ENCODE measurements at places on chromosomes 4 and X.

GRCh38 chr4:52883183-52883621, 21.1 kb downstream of the RASL11B start:
- DNase-seq: no peak

GRCh38 chrX:97366237-97366636, 482.5 kb downstream of the RPA4 start:
- DNase-seq: no peak

- DNase-seq: no peak
These were observed 2.7 kb upstream of the VEGFC start for GRCh38 chr4:176795441-176795840.

DNA sequence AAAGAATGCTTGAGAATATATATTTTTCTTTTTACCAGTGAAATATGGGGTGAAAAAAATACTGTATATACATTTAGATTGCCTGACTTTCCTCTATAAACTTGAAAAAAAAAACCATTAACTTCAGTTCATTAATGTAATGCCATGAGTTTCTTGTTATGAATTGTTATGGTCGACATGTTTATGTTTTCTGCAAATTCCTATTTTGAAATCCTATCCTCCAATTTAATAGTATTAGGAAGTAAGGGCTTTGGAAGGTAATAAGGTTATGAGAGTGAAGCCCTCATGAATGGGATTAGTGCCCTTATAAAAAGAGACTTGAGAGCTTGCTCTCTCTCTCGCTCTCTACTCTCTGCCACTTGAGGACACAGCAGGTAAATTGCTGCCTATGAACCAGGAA, 211.4 kb downstream of the LDB2 start:
- DNase-seq: no peak

- DNase-seq: no peak
These were observed 127.9 kb downstream of the CHRDL1 start for GRCh38 chrX:110667706-110668105.

GRCh38 chrX:11757397-11757718, 679 bp upstream of the MSL3 start:
- no peak for DNase-seq

DNA sequence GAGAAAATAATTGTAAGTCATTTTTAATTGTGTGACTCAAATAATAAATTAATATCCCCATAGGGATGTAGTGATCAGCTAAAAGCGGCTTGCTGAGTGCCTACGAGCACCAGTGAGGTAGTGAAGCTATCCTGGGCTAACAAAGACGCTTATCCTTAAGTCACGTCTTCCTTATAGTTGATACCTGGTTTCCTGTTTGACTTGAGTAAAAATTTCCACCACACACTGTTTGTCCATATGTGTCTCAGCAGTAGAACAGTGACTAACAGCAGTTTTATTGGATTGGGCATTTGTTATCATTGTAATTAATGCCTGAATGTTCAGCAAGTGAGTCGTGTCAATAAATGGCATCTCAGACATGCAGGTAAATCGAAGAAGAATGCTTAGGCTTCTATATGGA, 241.1 kb downstream of the GRXCR1 start:
- no peak for DNase-seq

DNA sequence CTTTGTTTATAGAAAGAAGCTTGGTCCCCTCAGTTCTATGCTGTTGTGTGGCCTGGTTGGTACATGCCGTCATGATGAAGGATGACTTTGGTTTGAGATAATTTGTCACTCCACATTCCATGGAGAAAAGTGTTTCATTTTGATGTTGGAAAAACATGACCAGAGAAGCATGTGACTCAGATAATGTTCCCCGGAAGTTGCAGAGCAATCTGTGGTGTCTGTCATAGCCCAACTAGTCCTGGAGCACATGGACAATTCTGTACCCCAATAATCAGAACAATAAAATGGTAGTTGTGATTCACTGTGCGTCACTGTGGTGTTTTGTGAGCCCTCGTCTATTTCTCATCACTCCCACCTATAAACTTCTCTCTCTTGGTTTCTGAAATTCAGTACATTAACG, 85.1 kb downstream of the PDK3 start:
- no peak for DNase-seq

DNA sequence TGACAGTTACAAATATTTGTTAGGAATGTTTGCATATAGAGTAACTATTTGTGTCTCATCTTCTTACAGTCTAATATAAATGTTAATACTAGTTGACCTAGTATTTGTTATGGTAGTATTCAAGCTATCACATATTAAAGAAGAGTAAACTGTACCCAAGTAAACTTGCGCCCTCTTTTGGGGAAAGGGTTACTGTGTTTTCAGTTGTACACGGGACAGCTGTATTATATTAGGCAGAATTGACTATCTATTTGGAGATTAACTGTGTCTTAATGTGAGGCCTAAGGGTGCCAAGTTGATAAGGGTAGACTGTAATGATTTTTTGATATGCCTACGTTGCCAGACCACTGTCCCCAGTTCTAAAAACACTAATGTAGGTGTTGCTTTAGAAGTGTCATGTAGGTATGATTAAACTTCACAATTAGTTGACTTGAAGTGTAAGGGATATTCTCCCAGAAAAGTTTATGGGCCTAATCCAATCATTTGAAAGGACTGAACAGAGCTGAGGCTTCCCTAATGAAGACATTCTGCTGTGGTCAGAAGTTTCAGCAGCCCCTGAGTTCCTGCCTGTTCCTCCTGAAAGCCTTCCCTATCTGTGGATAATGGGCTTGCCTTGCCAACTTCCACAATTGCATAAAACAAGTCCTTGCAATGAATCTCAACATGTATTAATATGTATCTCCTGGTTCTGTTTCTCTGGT, 172.8 kb upstream of the CXCL13 start:
- DNase-seq: no peak

DNA sequence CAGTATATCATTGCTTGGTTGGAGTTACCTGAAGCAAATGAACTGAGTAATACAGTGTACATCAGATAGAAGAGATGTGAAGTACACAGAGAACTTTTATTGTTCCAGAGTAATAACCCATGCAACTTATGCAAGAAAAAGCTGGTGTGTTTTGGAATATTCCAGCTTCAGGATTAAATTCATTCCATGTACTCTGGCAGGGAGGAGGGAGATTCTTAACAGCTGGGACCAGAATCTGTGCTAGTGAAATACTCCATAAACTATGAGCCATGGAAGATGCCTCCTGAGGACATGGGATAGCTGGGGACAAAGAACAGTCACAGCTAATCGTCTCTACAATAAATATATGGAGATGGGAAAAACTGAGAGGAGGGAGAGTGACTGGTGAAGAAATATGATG, 101.6 kb upstream of the OTUD4 start:
- no peak for DNase-seq

GRCh38 chr4:986428-986878, 391 bp upstream of the IDUA start:
- DNase-seq: no peak

DNA sequence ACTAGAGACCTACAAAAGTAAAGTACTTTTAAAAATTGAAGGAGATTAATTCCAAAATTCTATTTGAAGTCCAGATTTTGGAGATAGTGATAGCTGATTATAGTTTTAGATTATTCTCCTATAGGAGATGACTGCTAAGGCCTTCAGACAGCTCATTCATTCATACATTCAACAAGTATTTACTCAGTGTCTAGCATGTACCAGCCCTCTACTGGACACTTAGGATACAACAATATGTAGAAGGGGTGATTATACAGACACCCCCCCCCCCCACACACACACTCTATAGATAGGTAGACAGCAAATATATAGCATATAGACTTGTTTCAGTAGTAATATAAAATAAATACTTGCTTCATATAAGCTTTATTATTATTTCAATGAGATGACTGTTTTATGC, 60.4 kb upstream of the TAF9B start:
- no peak for DNase-seq

GRCh38 chr4:185113340-185113739, 29.7 kb upstream of the SLC25A4 start:
- no peak for DNase-seq

DNA sequence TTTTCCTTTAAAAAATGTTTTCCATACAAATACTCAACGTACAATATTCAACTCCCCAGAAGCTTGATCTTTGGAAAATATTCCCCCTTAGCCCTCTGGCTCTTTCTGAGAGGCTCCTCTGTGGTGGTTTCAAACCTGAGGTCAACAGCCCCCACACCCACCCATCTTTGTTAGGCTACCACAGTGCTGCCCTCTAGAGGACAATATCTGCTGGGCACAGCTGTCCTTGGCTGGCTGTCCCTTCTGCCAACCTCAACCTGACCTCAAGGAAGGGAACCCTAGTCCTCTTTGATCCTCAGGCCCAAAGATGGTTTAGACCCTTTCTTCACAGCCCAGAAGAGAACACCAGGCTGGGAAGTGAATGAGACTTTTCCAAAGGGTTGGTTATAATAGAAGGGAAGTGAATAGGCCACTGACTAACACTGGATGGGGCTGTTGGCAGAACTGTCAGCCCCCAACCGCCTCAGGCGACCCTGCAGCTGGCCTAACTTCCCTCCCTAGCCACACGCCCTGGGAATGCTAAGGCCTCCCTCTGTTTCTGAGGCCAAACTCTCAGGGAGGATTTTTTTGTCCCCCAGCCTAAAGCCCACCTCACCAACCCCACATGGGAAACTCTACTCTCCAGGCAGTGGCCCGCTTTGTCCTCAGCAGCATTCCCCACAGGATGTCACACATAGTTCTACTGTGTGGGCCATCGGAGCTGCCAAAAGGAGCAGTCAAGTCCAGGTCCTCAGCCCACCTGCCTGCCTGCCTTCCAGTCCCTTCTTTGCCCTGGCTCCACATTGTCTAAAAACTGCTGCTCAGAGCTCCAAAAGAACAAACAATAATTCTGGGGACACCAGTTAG, 34.3 kb downstream of the NYX start:
- DNase-seq: no peak

DNA sequence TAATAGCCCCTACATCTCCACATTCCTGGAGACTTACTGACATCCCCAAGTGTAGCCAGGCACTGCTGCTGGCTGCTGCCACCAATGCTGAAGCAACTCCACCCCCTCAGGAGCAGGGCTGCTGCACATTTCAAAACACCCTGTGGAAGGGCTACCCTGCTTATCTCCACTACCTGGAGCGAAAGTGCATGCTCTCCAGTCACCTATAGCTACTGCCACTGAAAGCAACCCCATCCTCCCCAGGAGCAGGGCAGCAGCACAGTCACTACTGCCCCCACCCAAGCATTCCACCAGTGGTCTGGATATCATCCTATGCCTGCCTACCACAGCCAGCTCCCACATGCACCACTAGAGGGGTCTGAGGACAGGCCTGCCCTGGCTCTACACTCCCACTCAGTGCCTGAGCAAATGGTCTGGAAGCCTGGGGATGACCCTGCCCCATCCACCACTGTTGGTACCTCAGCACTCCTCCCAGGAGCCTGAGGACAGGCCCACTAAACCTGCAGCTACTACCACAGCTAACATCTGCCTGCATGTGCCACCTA, 55.3 kb downstream of the MANBA start:
- no peak for DNase-seq

- no peak for DNase-seq
These were observed 235.7 kb downstream of the NKX6-1 start for GRCh38 chr4:84263415-84263814.

GRCh38 chr4:97493815-97494518, 649.3 kb downstream of the STPG2 start:
- no peak for DNase-seq

- no peak for DNase-seq
These were observed 240.5 kb downstream of the GRIA3 start for GRCh38 chrX:123424546-123424945.

DNA sequence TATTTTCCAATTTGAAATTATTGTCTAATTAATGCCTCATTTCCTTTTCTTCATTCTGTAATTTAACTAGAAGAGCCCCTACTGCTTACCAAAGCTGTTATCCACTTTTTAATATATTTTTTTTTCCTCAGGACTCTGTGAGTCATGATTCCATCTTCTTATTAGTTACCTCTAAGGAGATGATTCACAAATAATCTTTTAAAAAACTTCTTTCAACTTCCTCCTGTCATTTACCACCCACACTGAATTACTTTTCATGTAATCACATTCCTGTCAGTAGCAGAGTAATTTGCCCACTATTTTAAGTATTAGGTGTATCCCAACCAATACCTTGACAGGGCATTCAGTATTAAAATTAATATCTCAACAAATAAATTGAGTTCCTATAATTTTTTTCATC, 470.9 kb upstream of the ADGRL3 start:
- DNase-seq: no peak

DNA sequence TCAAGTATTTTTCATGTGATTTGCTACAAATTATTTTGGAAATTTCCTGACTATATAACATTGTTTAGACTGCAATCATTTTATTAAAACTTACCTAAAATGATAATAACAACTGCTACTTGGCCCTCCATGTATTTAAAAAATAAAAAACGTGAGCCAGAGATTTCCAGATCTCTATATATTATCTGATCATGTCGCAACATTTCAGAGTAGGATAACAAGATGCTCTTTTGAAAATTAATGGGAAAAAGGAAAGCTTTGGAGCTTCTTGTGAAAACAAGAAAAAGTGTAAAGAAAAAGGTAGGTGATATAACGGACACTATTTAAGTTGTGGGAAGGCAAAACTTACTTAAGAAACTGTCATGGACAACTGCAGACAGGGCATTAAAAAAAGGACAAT, 14.9 kb upstream of the MAB21L2 start:
- no peak for DNase-seq

- no peak for DNase-seq
These were observed 33.1 kb downstream of the SYNPO2 start for GRCh38 chr4:118921786-118922185.

DNA sequence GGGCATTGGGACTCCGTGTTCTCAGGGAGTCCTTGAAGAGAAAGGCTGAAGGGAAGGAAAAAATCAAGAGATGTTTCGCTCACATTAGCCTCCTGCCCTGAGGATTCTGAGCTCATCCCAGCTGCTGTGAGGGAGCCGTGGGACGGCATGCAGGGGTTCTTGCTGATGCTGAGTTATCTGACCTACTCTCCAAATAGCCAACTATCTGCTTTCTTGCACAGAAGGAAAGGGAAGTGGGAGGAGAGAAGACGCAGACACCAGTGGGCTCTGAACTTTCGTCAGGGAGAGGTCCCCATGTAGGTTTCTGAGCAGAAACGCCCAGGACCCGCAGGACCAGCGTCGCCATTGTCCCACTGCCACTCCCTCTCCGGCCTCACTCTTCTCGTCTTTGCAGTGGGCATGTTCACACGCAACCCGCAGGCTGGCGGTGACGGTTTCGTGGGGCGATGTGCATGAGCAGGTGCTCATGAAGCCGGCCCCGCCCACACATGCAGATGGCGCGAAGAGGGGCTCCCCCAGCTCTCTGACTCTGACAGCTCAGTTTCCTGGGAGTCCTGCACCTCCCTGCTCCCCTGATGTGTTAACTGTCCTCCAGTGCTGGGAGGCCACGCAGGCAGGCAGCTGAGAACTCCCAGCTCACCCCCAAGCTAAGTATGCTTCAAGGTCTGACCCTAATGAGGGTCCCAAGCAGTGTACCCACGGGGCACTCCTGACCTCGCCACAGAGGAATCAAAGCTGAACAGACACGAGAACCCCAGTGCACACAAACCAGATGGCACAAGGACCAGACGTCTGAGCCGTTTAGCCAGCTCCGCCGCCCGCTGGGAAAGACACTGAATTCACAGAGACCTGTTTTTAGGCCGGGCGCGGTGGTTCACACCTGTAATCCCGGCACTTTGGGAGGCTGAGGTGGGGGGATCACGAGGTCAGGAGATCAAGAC, 13.6 kb upstream of the ABLIM2 start:
- no peak for DNase-seq

- DNase-seq: no peak
These were observed 105.4 kb downstream of the MSN start for GRCh38 chrX:65772842-65773241.

- peak; percentile 69 for DNase-seq
These were observed 5.4 kb upstream of the GTPBP6 start for GRCh38 chrX:323721-324628.

- no peak for DNase-seq
These were observed 136.5 kb upstream of the GALNTL6 start for GRCh38 chr4:171676555-171677215.

GRCh38 chr4:6909970-6910339, 329 bp downstream of the TBC1D14 start:
- no peak for DNase-seq
